Renal cortical epithelial cell (primary cell): ENCODE measurements at places on chromosomes 7 and 10. TPM values are rescaled to one million over a fixed set of nuclear protein-coding genes. Genes with fewer than 3 reads are reported as not detected.

DNA sequence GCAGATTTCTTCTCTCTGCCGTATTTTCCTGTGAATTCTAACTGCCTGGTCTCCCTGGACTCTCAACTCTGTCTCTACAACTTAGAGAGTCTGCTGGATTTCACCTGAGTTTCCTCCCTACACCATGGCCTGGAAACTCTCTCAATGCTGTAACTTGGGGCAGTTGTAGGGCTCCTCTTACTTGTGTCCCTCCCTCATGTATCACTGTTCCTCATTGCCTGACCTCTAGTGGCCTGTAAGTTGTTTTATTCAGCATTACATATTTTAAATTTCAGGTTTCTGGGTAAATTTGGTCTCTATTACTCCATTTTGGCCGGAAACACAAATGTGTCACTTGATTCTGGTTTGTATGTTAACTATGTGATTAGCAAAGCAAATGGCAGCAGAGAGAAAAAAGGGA lies 70.9 kb downstream of the DYNC1I1 start:
- DNase-seq: no peak

DNA sequence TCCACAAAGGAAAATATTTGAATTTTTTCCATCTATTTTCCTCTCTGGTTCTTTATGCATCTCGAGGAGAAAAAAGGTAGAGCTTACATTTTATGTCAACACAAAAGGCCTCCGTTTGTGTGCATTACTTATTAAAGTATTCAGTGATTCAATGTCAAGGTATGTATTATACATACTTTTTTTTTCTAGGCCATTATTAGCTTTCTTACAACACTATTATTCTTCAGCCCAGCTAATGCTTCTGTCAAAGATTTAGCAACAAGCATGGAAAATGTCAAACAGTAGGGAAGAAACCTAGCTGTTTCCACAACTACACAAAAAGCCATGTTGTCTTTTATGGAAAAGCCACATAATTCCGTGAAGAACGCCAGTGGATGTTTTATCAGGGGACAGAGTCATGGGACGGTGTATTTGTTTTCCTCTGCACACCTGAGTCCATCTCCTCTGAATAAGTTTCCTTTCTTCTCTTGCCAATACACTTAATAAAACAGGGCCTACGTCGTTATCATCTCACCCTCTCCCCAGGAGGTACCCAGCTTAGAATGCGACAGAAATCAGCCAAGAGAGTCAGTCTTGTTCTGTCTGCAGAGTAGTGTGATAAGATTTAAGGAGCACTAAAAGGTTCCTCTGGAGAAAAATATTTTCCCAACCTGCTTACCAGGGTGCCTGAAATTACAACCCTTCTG lies 209.7 kb upstream of the AUTS2 start:
- DNase-seq: no peak

GRCh38 chr10:129544205-129545202 lies 77.5 kb downstream of the MGMT start:
- no peak for DNase-seq

- no peak for DNase-seq
Observed at GRCh38 chr7:87885018-87885417, 8.7 kb downstream of the DBF4 start.

- peak; percentile 62 for DNase-seq
Observed at GRCh38 chr7:37943905-37944736, 23.7 kb downstream of the EPDR1 start.

GRCh38 chr7:94813917-94814316 lies 93.5 kb upstream of the PPP1R9A start:
- DNase-seq: peak; percentile 7

Gene NPS
- total RNA-seq: not detected in 2 replicates
